ENCODE measurements at places on chromosomes 7 and 10.

DNA sequence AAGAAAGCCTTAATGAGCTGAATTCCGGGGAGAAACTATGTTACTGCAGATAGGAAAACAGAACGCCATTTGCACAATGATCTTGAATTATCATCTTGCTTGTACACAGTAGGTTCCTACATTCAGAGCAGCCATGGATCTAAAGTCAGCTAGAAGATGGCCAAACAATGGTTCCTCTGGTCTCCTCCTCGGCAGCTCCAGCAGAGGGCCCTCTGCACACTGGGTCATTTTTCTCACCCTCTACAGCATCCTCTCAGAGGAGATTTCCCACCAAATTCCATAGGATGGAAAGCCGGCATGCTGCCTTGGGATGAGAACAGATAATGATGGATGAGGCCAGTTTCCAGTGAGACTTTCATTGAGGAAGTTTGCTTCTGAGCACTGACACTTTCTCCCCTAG lies 308.5 kb upstream of the NFE2L3 start:
- no peak for DNase-seq

DNA sequence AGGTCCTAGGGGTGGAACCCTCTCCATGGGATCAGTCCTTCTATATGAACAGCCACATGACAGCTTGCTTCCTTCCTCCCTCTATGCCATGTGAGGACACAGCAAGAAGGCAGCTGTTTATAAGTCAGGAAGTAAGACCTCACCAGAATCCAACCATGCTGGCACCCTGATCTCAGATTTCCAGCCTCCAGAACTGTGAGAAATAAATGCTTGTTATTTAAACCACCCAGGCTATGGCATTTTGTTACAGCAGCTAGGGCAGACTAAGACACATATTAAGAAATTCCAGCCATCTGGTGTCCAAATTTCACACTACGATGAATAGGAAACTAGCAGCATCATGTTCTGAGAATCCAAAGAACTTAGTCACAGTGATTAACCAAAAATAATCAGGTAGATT lies 140.1 kb downstream of the ZFAND4 start:
- DNase-seq = no peak

DNA sequence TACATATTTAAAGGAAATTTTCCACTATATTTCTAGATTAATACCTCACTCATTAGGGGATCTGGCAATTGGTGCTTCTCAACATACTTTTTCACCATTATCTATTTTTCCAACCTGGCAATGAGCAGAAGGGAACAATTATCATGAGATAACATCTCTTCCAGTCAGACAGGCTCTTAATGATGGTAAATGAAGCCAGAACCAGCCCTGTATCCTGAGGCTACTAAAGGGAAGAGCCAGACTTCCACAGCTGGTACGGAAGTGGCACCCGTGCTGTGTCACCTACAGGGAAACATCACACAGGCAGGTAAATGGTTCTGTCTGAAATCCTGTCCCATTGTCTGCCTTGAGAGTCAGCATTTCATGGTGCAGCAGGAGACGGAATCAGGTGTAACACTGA lies 75.9 kb downstream of the ELMO1 start:
- DNase-seq = no peak

DNA sequence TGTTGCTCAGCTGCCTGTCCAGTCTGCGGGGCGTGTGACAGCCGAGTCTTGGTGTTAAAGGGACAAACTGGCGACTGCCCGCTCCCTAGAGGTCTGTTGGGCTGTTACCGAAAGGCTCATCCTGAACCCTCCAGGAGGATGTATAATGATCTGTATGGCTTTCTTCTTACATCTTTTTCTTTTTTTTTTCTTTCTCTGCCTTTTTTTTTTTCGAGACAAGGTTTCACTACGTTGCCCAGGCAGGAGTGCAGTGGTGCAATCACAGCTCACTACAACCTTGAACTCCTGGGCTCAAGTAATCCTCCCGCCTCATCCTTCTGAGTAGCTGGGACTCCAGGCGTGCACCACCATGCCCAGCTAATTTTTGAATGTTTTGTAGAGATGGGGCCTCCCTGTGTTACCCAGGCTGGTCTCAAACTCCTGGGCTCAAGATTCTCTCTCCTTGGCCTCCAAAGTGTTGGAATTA lies 857 bp downstream of the INTS15 start:
- no peak for DNase-seq

DNA sequence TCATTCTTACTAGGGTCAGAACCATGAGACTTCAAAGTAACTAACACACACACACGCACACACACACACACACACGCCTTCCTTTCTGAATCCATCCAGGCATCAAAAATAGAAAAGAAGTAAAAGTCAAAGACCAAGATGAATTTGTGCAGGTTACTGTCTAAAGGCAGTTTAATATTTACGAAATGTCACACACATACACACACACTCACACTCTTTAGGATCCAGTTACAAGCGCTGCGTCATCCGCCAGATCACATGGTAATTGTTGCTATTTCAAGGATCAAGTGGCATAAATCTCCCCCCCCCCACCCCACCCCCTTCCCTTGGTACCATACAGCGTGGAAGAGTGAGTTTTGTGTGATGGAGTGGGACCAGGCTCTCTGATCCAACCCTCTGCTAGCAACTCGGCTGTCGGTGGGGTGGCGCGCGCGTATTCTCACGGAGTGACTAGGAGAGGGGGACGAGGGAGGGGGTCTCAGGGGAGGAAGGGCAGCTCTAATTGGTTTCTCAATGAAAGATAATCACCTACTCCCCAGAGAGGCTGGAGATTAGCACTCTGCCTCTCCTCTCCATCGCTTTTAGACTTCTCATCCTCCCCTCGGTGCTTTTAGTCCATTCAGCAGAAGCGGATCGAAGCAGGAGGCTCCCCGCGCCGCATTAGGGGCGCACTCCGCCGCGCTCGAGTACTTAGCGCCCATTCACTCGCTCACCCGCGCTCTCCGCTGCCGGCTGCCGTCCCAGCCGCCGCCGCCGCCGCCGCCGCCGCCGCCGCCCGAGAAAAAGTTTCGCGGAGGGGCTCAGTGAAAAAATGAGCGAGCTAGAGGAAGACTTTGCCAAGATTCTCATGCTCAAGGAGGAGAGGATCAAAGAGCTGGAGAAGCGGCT lies 83.5 kb upstream of the PRKG1 start:
- no peak for DNase-seq

DNA sequence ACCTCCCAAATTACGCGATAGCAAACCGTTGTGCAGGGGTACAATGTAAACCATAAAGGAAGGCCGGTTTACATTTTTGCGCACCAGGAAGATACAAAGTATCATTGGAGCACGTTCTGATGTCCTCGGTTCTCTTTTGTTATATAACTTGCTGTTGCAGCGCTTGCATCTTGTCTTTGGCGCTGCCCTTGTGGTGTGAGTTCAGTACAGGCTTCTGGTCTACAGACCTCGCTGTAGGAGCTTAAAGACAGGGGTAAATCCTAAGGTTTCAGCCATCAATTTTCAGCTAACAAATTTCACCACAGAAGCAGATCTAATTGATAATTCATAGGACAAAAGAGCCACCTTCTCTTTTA lies 1.5 kb upstream of the MKX start:
- DNase-seq = no peak

DNA sequence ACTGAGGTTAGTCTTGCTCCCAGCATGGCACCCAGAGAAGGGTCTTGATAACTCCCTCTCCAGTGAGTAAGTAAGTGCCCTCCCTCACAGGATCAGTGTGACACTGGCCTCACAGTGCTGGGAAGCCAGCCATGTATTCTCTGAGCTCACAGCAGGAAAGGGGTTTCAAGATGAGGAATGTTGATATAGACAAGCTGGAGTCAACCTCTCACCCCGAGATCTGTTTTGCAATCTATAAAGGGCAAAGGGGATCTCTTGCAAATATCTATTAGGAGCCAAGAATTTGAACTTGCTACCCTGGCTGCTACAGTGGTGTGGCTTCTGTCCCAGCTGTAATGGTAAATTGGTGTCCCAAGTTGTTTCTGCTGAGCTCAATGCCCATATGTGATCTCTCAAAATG lies 70.2 kb upstream of the ADAM12 start:
- no peak for DNase-seq

Measured in NCI-H2029 treated with DMSO at 0.1 percent for 48 hours (cell line).